ENCODE measurements at places on chromosomes 5 and 9.

DNA sequence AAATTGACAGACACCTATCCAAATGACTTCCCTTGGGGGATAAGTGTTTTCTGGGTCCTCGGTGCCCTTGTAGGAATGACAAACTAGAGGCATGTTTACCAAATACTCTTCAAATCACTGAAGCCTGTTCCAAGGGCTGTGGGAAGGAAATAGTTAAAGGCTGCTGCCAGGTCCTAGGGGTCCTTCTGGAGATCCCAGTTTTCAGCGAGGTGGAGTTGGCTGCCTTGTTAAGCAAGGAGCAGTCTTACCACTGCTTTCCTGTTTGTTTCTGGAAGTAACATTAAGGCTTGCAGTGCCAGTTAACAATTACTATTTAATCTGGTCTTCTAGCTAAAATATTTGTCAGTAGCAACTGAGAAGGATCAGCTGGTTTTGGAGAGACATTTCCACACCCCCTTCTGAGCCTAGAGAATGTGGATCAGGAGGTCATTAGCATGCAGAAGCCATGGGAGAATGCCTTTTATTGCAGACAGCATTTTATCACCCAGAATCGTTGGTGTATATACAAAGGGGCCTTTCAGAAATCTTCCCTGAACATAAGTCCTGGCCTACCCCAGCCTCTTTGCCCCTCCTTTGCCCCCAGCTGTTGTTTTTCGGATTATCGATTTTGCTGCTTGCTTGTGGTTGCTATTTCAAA lies 238.8 kb downstream of the DMAC1 start:
- no peak for DNase-seq

- DNase-seq, result no peak
These were observed 157.0 kb upstream of the SMIM23 start for GRCh38 chr5:171628633-171628974.

DNA sequence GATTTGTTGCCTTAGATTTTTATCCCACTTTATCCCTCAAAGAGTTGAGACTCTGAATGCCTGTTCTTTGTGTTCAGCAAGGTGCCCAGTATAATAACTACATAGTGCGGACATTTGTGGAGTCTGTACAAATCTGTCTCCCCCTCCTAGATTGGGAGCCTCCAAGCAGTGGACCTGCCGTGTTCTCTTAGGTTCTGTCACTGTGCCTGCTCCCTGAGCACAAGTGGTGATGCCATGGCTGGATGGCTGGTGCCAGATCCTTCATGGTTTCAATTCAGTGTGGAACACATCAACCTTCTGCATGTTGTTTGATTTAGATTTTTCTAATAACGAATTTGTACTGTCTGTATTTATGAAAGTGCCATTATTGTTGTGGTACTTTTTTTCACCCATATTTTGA lies 292.9 kb downstream of the CD180 start:
- DNase-seq, result no peak

GRCh38 chr5:3878267-3878666 lies 282.6 kb downstream of the IRX1 start:
- no peak for DNase-seq

DNA sequence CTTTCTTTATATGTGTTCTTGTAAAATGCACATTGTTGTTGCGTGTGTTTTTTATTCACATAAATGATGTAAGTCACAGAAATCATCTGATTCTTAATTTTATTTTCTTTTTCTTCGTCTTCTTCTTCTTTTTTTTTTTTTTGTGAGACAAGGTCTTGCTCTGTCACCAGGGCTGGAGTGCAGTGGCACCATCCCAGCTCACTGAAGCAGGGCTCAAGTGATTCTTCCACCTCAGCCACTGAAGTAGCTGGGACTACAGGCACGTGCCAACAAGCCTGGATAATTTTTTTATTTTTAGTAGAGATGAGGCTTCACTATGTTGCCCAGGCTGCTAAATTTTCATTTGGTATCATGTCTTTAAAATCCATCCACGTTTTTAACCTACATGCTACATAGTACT lies 28.5 kb upstream of the FANCC start:
- no peak for DNase-seq

DNA sequence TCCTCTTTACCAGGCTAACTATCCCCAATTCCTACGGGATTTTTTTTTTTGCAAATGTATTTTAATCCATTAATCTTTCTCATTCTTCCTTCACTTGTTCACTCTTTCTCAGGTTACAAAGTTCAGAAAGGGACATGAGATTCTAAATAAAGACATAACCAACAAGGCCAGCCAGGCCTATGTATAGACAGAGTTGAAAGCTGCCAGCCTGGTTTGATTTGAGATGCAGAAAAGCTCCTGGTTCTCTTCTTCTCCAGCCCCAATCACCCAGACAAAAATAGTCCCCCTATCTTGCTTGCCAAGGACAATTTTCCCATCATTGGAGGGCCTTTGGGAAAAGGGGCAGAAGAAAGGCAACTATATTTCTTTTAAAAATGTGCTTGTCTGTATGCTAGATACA lies 398.8 kb downstream of the NFIB start:
- no peak for DNase-seq

GRCh38 chr5:134784241-134784920 lies 25.8 kb downstream of the DDX46 start:
- DNase-seq, result no peak

DNA sequence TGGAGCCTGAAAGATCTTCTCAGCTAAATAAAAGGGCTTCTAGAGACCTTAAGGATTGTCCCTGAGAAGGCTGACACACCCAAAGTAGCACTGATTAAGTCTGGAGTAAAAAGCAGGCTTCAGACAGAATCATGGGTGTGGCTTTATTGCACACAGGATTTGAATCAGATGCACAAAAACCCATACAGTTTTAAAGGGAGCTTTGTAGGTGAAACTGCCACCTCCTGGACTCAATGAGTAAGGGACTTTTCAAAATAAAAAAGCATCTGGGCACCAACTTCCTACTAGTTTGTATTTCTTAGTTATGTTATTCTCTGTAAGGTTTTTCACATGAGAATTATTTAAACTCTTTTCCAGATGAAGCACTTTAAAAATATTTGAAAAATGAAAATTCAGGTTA lies 129.4 kb downstream of the EDIL3 start:
- peak; percentile 67 for DNase-seq

DNA sequence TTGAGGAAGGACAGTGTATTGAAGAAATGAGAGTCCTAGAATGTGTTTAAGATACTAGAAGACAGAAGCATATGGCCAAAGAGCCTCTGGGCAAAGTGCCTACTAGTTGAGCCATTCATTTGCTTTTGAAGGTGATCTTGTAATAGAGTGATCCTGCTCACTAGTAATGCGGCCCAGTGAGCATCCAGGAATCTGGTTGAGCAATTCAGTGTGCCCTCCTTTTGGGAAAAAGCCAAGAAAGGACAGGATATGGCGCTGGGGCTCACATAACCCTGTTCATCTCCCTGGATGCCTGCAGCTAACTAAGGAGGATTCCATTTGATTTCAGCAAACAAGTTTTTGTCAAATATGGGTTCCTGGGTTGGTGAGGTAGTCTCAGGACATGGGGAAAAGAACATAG lies 16.3 kb downstream of the ADAM19 start:
- DNase-seq, result peak; percentile 98

DNA sequence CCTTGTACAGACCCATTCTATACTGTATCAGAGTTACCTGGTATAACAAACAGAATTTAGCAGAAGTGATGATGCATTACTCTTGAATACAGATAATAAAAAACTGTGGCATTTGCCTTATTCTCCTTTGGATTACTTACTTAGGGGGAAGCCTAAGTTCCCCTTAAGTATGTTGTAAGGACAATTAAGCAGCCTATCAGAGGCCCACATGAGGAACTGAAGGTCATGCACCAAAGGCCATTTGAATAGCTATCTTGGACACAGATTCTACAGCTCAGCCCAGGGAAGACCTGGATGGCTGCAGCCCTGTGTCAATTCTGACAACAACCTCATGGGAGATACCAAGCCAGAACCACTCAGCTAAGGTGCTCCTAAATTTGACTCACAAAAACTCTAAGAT lies 125.2 kb downstream of the RAPGEF6 start:
- DNase-seq, result no peak

- no peak for DNase-seq
These were observed 222.0 kb upstream of the TRIM32 start for GRCh38 chr9:116464987-116465571.

DNA sequence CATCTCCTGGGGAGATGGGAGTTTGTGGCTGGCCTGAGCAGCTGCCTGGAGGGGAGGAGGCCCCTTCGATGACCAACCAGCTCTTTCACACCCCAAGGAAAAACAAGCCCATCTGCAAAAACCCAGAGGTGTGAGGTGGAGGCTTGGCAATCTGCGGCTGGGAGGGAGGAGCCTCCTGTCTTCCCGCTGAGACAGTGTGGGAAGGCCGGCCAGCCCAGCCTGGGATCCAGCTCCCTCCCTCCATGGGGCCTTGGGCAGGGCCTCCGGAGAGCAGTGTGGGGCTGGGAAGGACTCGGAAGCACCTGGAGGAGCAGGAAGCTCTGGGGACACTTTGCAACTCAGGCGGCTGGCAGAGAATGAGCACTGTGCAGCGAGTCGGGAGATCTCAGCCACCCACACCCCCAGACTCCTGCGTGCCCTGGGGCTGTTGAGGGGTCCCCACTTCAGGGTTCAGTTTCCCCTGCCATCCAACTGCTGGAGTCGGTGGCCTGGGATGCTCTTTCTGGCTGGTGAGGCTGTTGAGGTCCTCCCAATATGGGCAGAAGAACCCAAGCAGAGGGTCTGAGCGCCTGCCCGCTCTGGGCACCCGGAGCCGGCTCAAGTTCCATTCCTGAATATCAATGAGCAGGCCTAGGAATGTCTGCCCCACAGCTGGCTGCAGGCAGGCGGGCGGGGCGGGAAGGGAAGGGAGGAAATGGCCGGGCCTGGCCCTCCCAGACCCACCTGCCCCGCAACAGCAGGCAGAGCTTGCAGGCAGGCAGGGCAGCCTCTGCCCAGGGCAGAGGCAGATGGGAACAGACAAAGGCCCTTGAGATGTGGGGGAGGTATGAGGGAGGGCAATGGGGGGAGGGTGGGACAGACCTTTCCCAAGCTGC lies 101.1 kb downstream of the FGF18 start:
- DNase-seq, result peak; percentile 52

- no peak for DNase-seq
These were observed 1.3 kb downstream of the C5orf15 start for GRCh38 chr5:133967124-133967523.

DNA sequence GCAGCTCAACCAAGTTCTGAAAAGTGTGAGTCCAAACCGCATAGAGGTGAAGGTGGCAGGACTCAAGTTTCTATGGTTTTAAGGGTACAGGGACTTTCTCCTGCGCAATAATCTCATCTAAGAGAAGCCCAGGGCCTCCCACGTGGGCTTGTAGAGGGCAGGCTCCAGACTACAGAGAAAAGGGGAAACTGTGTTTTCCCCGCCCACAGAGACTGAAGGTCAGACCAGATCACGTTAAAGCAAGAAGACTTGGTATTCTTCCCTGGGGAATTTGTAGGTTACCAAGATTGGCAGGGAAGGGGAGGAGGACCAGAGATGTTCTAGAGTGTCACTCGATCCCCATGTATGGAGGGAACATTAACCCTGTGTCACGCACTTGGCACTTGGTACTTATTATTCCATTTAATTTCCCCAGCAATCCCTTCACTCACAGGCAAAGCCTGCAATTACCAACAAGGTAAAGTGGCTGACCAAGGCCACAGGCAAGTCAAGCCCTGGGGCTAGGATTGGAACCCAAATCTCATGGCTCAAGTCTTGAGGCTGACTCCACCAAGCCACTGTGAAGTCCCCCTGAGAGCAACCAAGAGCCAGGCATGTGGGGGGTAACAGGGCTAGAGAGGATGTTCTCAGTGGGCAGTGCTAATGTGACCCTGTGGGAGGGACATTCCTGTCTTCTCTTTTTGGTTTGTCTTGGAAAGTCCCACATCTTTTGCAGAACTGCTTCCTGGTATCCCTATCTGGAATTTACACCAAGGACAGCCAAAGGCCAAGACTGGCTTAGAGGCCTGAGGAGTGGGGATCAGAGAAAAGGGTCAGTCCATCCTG lies 18.3 kb upstream of the NEK6 start:
- DNase-seq, result no peak

DNA sequence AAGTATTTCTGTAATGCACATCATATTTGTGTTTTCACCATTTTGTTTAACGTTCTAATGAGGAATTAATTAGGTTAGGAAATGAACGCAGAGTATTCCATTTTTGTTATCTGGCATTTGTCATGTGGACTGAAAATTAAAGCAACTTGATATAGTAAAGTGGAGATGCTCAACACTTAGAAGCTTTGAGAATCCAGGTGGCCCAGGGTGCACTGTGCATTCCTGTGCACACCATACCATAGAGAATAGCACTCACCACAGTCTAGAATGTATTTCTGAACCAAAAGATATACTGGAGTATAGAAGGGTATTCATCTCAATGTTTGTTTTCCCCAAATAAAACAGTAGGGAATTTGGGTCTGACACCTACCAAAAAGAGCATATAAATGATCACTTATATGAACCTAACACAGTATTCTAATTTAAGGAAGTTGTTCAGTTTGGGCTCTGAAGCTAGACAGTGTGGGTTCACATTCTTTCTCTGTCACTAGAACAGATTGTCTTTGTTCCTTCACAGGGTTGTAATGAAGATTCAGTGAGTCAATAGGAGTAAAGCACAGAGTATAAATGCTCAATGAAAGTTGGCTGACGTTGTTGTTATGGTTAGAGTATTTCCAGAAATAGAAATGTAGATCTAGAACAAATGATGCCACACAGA lies 125.6 kb upstream of the DMRT1 start:
- no peak for DNase-seq

- no peak for DNase-seq
These were observed 23.0 kb upstream of the TRIO start for GRCh38 chr5:14120176-14120575.

GRCh38 chr9:128374221-128374675 lies 3.1 kb downstream of the URM1 start:
- no peak for DNase-seq

DNA sequence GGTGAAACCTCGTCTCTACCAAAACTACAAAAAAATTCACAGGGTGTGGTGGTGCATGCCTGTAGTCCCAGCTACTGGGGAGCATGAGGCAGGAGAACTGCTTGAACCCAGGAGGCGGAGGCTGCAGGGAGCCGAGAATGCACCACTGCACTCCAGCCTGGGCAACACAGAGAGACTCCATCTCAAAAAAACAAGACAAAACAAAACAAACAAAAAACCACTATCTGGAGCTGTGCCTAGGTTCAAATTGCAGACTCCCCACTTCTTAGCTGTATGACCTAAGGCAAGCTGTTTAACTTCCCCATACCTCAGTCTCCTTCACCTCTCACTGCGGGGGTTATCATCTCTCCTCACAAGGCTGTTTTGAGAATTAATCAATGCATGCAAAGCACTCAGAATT lies 68.0 kb downstream of the MAPKAP1 start:
- no peak for DNase-seq
